ENCODE measurements at places on chromosomes 16 and 17. TPM values are rescaled to one million over a fixed set of nuclear protein-coding genes. Genes with fewer than 3 reads are reported as not detected.
A peak's percentile ranks its signal among the peaks of the same experiment; 100 is the strongest.

DNA sequence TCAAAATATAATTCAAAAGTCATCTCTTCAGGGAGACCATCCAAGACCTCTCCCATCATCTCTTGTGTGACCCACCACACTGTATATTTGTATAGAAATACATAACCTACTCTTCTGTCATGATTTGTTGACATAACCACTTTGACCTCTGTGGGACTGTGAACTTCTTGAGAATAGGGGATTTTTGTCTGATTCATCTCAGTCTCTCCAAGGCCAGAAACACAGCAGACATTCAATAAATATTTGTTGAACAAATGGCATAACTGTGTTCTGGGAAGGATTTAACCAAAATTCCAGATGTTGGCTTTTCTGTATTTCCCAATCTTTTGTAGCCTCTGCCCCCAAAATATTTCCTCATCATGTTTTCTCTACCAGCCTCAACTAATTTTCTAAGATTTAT, 169.7 kb downstream of the CDH11 start:
- H3K27ac ChIP-seq: peak overlapping the region; percentile 82
- H3K4me3 ChIP-seq: no peak overlapping the region
- H3K36me3 ChIP-seq: peaks cover 32% of the 10 kb centered on the region
- no peaks in the 10 kb centered on the region for H3K27me3 ChIP-seq
- peak; percentile 94 for DNase-seq

GRCh38 chr16:88710556-88710955, 4.3 kb downstream of the CTU2 start:
- H3K27ac ChIP-seq: no peak overlapping the region
- peaks cover 7% of the 10 kb centered on the region for H3K4me1 ChIP-seq
- peaks cover 3% of the 10 kb centered on the region for H3K36me3 ChIP-seq

- H3K27ac ChIP-seq: no peak overlapping the region
- no peaks in the 10 kb centered on the region for H3K27me3 ChIP-seq
- peak overlapping the region; percentile 98 for H3K4me3 ChIP-seq
- peaks cover 33% of the 10 kb centered on the region for H3K4me1 ChIP-seq
- peaks cover 8% of the 10 kb centered on the region for H3K36me3 ChIP-seq
Observed at GRCh38 chr16:30892670-30893416, 1.0 kb downstream of the BCL7C start.

KRTAP4-4 gene
- not detected for total RNA-seq

GRCh38 chr16:27515874-27516353, 33.8 kb downstream of the GTF3C1 start:
- DNase-seq: no peak
- peaks cover 2% of the 10 kb centered on the region for H3K4me1 ChIP-seq
- H3K27ac ChIP-seq: no peak overlapping the region
- peaks cover 21% of the 10 kb centered on the region for H3K36me3 ChIP-seq

GRCh38 chr17:51537996-51538550, 277.7 kb downstream of the UTP18 start:
- H3K27ac ChIP-seq: no peak overlapping the region
- H3K36me3 ChIP-seq: no peaks in the 10 kb centered on the region
- H3K4me3 ChIP-seq: no peak overlapping the region
- H3K4me1 ChIP-seq: no peaks in the 10 kb centered on the region

DNA sequence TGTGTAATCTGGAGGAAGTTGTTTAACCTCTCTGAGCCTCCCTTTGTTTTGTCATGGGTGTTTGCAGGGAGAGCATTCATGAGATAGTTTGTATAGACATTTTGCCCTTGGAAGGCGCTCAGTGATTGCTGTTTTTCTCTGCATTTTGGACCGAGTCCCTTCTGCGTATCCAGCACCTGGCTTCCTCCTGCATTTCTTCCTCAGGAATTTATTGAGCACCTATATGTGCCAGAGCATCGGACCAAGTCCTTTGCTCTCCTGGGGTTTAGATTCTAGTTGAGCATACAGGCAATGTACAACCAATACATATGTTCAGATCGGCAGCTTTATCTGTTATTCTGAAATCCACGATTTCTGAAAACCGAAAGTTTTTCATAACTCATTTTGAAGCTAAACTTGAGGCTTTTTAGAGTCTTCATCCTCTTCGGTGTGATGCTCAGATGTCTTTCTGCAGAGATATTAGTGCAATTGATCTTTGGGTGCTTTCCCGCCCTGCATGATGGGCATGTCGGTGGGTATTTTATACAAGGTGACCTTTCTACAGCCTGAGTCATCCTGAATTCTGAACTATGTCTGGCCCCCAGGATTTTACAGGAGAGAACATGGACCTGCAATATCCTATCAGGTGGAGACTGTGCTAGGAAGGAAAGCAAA, 4.1 kb downstream of the IL4R start:
- H3K27ac ChIP-seq: no peak overlapping the region
- H3K27me3 ChIP-seq: no peaks in the 10 kb centered on the region
- peaks cover 9% of the 10 kb centered on the region for H3K4me1 ChIP-seq

GRCh38 chr17:76840443-76840767, 27.8 kb upstream of the MGAT5B start:
- DNase-seq: no peak
- H3K27ac ChIP-seq: no peak overlapping the region
- H3K36me3 ChIP-seq: no peaks in the 10 kb centered on the region
- no peaks in the 10 kb centered on the region for H3K4me1 ChIP-seq
- H3K27me3 ChIP-seq: peaks cover 11% of the 10 kb centered on the region

SDR42E2 gene
- not detected for total RNA-seq

GRCh38 chr17:83109793-83110645, 30.6 kb downstream of the METRNL start:
- H3K4me1 ChIP-seq: peaks cover 18% of the 10 kb centered on the region
- no peaks in the 10 kb centered on the region for H3K27me3 ChIP-seq
- peak overlapping the region; percentile 41 for H3K4me3 ChIP-seq
- peak overlapping the region; percentile 54 for H3K27ac ChIP-seq

DNA sequence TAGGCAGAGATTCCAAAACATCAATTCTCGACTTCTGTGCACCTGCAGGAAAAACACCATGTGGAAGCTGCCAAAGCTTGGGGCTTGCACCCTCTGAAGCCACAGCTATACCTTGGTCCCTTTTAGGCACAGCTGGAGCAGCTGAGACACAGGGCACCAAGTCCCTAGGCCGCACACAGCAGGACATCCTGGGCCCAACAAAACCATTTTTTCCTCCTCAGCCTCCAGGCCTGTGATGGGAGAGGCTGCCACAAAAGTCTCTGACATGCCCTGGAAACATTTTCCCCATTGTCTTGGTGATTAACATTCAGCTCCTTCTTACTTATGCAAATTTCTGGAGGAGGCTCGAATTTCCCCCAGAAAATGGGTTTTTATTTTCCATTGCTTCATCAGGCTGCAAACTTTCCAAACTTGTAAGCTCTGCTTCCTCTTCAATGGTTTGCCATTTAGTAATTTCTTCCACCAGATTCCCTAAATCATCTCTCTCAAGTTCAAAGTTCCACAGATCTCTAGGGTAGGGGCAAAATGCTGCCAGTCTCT, 24.3 kb upstream of the COL1A1 start:
- H3K27ac ChIP-seq: no peak overlapping the region
- no peaks in the 10 kb centered on the region for H3K36me3 ChIP-seq
- no peak overlapping the region for H3K4me3 ChIP-seq

NUPR1 gene
- total RNA-seq: 3.8 TPM

WNK4 gene
- total RNA-seq: 22.8 TPM

DNA sequence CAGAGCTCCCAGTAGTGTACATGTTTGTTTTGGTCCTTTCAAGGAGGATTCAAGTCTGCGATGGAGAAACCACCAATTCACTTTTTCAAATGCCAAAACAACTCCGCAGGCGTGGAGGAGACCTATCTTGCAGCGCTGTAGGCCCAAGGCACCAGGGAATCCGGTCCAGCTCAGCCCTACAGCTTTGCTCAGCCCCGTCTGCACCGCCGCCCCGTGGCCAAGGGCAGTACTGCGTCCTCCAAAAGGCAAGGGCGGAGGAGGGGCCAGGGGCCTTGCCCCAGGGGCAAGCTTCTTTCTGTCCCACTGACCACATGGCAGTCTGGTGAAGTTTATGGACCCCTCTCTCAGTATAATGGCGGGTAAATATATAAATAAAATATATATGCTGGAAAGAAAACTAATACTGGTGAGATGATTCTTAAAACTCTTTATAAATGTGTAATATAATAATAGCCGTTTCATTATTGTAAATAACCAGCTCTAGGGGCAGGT, 709 bp upstream of the CD300LG start:
- no peak overlapping the region for H3K4me3 ChIP-seq
- peaks cover 12% of the 10 kb centered on the region for H3K27me3 ChIP-seq
- no peaks in the 10 kb centered on the region for H3K4me1 ChIP-seq

DNA sequence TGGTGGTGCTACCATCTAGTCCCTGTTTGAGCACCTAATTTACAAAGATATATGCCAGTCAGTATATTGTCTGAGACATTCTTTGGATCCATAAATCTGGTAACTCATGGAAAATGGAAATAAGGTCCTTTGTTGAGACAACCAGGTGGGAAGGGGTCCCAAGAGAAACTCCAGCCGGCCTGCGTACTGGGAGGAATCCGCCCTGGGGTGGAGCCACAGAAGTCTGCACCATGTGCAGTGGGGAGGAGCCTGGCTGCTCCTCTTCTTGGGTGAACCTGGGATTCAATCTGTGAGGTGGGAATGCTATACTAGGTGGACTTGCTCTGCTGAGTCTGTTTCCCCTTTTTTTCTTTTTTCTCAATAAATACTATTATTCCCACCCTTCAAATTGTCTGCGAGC, 339.2 kb upstream of the TNRC6C start:
- no peak for DNase-seq
- H3K27ac ChIP-seq: peak overlapping the region; percentile 56
- no peak overlapping the region for H3K4me3 ChIP-seq
- no peaks in the 10 kb centered on the region for H3K36me3 ChIP-seq

SLC6A2 gene
- not detected for total RNA-seq

EME1 gene
- 3.0 TPM for total RNA-seq

DNA sequence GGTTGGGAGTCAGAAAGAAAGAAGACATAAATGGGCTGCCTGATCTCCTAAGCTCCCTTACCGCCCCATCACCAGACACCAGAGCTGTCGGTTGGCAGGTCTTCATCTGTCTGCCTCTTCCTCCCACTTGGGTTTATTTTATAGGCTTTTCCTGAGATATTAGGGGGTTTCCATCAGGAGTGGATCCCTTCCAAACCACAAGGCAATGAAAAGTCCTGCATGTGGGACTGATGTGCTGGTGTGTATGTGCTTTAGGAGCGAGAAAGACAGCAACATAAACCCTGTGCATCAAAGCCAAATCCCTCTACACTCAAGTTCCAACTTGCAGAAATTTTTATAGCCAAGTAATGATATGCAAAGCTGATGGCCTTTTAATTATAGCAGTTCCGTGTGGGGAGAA, 389.5 kb downstream of the SLC39A11 start:
- H3K4me3 ChIP-seq: no peak overlapping the region
- DNase-seq: peak; percentile 57
- no peaks in the 10 kb centered on the region for H3K27me3 ChIP-seq
- H3K4me1 ChIP-seq: peaks cover 5% of the 10 kb centered on the region

DNA sequence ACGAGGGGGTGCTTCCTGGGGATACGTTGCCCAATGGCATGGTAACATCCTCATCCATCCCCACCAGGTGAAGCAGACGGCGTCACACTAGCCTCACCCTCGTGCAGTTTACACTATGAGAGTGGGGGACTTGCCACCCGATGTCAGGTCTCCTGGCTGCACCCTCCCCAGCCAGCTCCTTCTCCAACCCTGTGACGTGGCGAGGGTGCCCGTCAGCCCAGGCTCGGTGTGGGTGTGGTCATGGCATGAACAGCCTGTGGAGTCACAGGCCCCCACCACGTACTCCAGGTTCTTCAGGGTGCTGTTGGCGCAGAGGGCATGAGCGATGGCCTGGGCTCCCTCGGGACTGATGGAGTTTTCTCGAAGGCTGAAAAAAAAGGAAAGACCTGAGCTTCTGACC, 28.3 kb downstream of the NLRC3 start:
- H3K27ac ChIP-seq: no peak overlapping the region
- no peaks in the 10 kb centered on the region for H3K4me1 ChIP-seq
- DNase-seq: no peak
- H3K27me3 ChIP-seq: no peaks in the 10 kb centered on the region
- H3K4me3 ChIP-seq: no peak overlapping the region

- no peaks in the 10 kb centered on the region for H3K4me1 ChIP-seq
- peaks cover 9% of the 10 kb centered on the region for H3K27me3 ChIP-seq
- H3K36me3 ChIP-seq: no peaks in the 10 kb centered on the region
- no peak for DNase-seq
- no peak overlapping the region for H3K27ac ChIP-seq
Observed at GRCh38 chr17:80182845-80183223, 13.0 kb downstream of the CARD14 start.

DNA sequence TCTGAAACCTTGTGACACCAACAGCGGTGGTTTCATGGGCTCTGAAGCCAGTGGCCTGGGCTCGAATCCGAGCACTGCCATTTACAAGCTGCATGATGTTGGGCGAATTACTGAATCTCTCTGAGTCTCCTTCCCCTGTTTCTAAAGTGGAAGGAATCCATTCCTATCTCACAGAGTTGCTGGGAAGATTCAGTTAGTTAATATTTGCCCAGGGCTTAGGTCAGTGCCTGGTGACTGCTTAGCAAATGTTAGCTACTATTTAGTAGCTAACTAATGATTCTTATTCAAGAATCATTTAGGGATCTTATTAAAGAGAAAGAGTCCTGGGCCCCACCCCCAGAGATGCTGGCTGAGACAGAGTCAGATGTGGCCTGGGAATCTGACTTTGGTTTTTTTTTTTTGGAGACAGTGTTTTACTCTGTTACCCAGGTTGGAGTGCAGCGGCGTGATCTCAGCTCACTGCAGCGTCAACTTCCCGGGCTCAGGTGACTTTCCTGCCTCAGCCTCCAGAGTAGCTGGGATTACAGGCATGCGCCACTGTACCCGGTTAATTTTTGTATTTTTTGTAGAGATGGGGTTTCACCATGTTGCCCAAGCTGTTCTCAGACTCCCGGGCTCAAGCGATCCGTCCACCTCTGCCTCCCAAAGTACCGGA, 33.6 kb upstream of the RAI1 start:
- H3K4me1 ChIP-seq: no peaks in the 10 kb centered on the region
- H3K27me3 ChIP-seq: peaks cover 2% of the 10 kb centered on the region
- no peak overlapping the region for H3K4me3 ChIP-seq
- no peak overlapping the region for H3K27ac ChIP-seq
- H3K36me3 ChIP-seq: no peaks in the 10 kb centered on the region

DNA sequence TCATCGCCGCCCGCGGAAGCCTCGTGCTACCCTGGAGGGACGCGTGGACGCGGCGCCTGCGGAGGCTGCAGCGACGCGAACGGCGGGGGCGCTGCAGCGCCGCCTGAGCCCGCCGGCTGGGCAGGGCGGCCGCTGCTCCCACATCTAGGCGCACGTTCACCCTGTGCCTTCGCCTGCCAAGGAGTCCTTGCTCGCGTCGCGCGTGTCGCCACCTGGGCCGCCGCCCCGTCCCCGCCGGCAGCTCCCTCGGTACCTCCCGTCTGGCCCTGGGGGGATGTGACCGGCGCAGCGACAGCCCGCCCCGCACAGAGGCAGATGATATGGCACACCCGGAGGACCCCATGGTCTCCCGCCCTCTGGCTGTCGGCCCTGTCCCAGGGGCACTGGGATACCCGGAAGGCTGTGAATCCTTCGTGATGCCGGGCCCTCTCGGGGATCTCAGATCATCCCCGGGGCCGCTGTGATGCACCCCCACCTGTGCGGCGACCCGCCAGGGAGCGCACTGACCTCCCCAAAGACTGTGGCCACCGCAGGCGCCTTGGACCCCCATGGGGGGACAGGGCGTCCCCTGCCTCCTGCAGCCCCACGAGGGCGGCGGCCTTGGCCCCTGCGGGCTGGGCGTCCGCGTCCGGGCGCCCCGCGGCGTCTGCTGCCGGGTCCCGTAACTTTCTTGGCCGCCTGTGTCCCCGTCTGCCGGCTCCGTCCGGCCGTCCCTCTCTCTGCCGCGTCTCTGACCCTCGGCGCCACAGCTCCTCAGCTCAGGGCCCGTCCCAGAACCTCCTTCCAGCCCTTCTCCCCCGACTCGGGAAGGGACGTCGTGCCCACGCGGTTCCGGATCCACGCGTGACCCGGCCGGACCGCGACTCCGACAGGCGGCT, 689 bp upstream of the TBC1D24 start:
- peaks cover 17% of the 10 kb centered on the region for H3K4me1 ChIP-seq
- DNase-seq: no peak
- peak overlapping the region; percentile 42 for H3K27ac ChIP-seq

KRT24 gene
- not detected for total RNA-seq
